ENCODE measurements at places on chromosomes 16 and 17.

GRCh38 chr17:81428121-81428515 lies 32.9 kb downstream of the BAHCC1 start:
- DNase-seq, result no peak

GRCh38 chr17:79085154-79085920 lies 10.7 kb downstream of the ENGASE start:
- no peak for DNase-seq

GRCh38 chr17:67390646-67391361 lies 13.7 kb downstream of the PITPNC1 start:
- DNase-seq, result no peak

DNA sequence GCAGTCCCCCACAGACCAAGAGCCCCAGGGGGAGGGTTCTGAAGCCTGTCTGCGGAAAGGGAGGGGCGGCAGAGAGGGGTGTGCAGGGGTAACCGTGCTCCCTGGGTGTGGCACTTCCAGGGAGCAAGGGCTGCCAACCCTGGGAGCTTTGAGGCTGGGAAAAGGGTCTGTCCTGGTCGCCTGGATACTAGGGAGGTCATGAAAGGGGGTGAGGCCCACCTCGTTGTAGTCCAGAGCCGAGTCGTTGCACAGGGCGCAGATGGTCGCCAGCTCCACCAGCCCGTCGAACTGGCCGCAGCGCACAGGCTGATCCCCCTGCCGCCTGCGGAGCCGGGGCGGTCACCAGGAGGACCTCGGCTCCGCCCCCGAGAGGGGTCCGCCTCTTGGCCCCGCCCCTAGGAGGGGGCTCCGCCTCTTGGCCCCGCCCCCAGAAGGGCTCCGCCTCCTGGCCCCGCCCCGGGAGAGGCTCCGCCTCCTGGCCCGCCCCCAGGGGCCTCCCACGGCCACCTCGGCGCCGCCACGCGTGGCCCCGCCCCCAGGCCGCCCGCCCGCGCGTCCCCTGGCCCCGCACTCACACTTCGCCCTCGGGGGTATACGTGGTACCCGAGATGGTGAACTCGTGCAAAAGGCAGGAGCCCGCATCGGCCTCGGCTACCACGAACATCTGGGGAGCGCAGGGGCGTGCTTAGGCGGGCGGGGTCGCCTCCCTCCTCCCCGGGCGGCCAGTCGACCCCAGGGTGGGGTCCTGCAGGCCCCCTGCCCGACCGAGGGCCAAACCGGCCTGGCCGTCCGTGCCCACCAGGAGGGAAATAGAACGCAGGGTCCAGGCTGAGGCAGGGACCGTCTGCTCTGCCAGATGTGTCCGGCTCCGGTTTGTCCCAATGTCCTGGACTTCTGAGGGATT lies 19.5 kb downstream of the ATP2A3 start:
- DNase-seq, result no peak

GRCh38 chr17:33637534-33637933 lies 344.4 kb upstream of the ASIC2 start:
- no peak for DNase-seq

DNA sequence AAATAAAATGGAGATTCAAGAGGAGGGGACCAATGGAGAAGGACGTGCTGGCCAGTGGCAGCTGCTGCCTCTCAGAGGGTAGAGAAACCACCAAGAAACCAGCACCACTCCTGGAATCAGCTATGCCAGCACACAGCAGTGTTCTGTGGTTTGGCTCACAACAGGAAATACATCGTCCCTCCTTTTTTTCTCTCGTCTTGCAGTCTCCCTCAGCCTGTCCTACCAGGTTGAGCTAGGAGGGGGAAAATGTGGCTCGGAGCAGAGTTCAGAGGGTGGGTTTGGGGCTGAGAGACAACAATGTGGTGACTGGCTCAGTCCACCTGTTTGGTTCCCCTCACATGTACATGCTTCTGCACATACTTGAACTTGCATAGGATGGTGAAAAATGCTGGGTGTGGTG lies 19.9 kb upstream of the SLC16A5 start:
- DNase-seq, result no peak

DNA sequence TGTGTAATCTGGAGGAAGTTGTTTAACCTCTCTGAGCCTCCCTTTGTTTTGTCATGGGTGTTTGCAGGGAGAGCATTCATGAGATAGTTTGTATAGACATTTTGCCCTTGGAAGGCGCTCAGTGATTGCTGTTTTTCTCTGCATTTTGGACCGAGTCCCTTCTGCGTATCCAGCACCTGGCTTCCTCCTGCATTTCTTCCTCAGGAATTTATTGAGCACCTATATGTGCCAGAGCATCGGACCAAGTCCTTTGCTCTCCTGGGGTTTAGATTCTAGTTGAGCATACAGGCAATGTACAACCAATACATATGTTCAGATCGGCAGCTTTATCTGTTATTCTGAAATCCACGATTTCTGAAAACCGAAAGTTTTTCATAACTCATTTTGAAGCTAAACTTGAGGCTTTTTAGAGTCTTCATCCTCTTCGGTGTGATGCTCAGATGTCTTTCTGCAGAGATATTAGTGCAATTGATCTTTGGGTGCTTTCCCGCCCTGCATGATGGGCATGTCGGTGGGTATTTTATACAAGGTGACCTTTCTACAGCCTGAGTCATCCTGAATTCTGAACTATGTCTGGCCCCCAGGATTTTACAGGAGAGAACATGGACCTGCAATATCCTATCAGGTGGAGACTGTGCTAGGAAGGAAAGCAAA lies 4.1 kb downstream of the IL4R start:
- DNase-seq, result no peak

DNA sequence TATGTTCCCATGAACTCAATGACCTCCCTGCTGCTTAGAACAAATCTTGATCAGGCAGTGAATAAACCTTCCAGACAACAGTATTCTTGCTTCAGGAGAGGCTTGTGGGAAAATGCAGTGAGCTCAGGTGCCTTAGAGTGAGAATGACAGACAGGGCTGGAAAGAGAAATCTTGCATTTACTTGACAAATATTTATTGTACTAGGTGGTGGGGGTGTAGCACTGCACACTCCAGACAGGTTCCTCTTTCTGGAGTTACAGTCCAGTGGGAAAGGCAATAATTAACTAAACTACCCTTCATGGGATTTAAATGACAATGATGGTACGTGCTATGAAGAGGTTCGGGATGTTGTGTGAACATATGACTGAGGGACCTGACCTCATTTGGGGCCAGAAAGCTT lies 182.9 kb downstream of the SHISA9 start:
- DNase-seq, result no peak

- DNase-seq, result no peak
Measured at GRCh38 chr17:74078363-74078941, 125.0 kb upstream of the RPL38 start.

GRCh38 chr17:50693036-50693682 lies 14.6 kb downstream of the ANKRD40 start:
- DNase-seq, result no peak

- no peak for DNase-seq
Measured at GRCh38 chr17:64270885-64271284, 7.8 kb upstream of the TEX2 start.

- no peak for DNase-seq
Measured at GRCh38 chr16:7318686-7319085, 14.0 kb upstream of the RBFOX1 start.

GRCh38 chr16:61215605-61216004 lies 820.6 kb downstream of the CDH8 start:
- no peak for DNase-seq
